ENCODE measurements at places on chromosomes 5 and 9.

GRCh38 chr9:106482733-106483132 lies 380.2 kb upstream of the ZNF462 start:
- no peak for DNase-seq

GRCh38 chr9:129702589-129703520 lies 37.4 kb downstream of the PRRX2 start:
- DNase-seq, result peak; percentile 61

GRCh38 chr5:106854105-106854687 lies 816.5 kb downstream of the EFNA5 start:
- no peak for DNase-seq

DNA sequence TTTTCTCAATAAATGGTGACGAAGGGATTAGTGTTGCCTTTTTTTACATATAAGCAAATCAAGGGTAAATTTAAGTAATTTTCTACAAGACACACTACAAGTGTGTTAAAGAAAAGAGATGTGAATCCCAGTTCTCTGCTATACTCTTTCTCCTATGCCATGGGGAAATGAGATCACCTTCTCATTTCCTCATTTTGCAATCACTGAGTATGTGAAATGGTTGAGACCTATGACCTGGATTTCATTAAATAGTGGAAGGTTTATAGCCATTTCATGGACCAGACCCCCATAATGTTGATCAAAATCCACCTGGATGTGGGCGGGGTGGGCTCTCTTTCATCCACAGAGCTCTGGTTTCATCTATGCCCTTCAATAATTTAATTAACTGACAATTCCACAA lies 66.9 kb upstream of the SLIT3 start:
- DNase-seq, result no peak

- DNase-seq, result no peak
These were observed 274.4 kb downstream of the CSNK1G3 start for GRCh38 chr5:123786411-123786810.

- no peak for DNase-seq
These were observed 74.5 kb downstream of the MAPKAP1 start for GRCh38 chr9:125632321-125633115.

DNA sequence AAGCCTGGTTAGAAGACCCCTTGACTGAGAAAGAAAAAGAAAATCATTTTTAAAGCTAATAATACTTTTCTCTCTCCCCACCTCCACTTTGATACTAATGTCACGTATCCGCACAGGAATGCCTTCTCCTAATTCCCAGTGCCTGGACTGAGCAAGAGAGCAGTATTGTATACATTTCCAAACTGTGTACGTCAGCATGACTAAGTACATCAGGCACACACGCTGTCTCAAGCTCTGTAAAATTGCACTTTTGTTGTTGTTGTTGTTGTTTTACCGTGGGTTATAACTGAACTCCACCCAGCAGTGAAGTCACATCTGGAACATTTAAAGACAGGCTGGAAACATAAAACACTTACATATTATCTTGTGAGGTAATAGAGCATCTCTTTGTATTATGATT lies 407.6 kb downstream of the DNAH5 start:
- no peak for DNase-seq

GRCh38 chr5:89826938-89827337 lies 582.6 kb downstream of the CETN3 start:
- DNase-seq, result no peak

Measured in right forelimb (tissue), 1 donor.